Sciatic nerve (tissue), 2 donors: ENCODE measurements at places on chromosomes 11 and 22. TPM values are rescaled to one million over a fixed set of nuclear protein-coding genes. Genes with fewer than 3 reads are reported as not detected.

DNA sequence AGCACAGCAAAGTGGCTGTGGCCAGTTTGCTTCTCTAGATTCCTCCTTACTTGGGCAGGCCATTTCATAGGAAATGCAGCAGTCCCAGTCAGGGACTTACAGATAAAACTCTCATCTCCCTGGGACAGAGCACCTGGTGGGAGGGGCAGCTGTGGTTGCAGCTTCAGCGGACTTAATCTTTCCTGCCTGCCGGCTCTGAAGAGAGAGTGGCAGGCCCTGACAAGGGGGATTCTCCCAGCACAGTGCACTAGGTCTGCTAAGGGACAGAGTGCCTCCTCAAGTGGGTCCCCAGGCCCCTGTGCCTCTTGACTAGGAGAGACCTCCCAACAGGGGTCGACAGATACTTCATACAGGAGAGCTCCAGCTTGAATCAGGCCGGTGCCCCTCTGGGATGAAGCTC is 1649.1 kb downstream of the LRRC4C start:
- DNase-seq: no peak

DNA sequence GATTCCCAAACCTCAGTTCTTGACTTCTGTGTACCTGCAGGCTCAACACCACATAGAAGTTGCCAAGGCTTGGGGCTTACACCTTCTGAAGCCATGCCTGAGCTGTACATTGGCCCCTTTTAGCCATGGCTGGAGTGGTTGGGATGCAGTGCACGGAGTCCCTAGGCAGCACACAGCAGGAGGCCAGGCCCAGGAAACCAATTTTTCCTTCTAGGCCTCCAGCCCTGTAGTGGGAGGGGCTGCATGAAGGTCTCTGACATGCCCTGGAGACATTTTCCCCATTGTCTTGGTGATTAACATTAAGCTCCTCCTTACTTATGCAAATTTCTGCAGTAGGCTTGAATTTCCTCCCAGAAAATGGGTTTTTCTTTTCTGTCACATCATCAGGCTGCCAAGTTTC is 94.6 kb downstream of the DEPDC5 start:
- DNase-seq: no peak

OR6T1 gene
- total RNA-seq: not detected

FREY1 gene
- total RNA-seq: not detected

PRR33 gene
- not detected for total RNA-seq
